ENCODE measurements at places on chromosomes 4 and X.

- DNase-seq, result no peak
- no peaks in the 10 kb centered on the region for H3K4me1 ChIP-seq
- H3K27me3 ChIP-seq, result no peaks in the 10 kb centered on the region
- no peak overlapping the region for H3K27ac ChIP-seq
- no peaks in the 10 kb centered on the region for H3K36me3 ChIP-seq
Observed at GRCh38 chr4:148850257-148850995, 408.2 kb upstream of the NR3C2 start.

DNA sequence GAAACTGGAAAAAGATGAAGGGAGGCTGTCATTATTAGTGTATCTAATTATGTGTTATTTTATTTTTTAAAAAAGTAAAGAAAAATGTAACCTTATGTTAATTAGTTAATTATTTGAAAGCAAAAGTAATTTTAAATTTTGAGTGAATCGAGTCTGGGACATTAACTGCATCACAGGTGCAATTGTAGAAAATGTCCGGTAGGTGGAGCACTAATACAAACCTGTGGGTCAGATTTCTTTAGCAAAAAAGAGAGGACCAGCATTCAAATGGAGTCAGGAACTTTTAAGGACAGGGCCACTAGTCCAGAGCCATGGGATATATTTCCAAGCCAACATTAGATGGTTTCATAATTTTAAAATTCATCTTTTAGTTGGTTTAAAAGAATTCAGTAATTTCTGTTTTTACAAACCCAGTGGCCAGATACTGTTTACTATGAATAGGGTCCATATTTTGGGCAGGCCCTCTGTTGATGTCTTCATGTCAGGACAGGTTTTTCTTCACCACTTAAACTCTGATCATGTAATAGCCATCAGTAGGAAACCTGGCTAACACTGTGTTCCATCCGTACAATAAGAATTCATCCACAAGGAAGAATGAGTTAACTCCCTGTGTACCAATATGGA, 27.2 kb downstream of the BST1 start:
- H3K27ac ChIP-seq, result no peak overlapping the region
- DNase-seq, result peak; percentile 40
- H3K36me3 ChIP-seq, result peaks cover 4% of the 10 kb centered on the region
- H3K4me1 ChIP-seq, result peaks cover 8% of the 10 kb centered on the region
- peaks cover 18% of the 10 kb centered on the region for H3K27me3 ChIP-seq
- H3K4me3 ChIP-seq, result no peak overlapping the region

- H3K27me3 ChIP-seq, result no peaks in the 10 kb centered on the region
- H3K4me3 ChIP-seq, result no peak overlapping the region
- no peak overlapping the region for H3K27ac ChIP-seq
- H3K4me1 ChIP-seq, result no peaks in the 10 kb centered on the region
- DNase-seq, result no peak
Observed at GRCh38 chr4:102684610-102685052, 76.1 kb downstream of the MANBA start.

- no peaks in the 10 kb centered on the region for H3K4me1 ChIP-seq
- no peak overlapping the region for H3K4me3 ChIP-seq
- no peaks in the 10 kb centered on the region for H3K27me3 ChIP-seq
Observed at GRCh38 chr4:7478665-7479064, 43.9 kb upstream of the PSAPL1 start.

DNA sequence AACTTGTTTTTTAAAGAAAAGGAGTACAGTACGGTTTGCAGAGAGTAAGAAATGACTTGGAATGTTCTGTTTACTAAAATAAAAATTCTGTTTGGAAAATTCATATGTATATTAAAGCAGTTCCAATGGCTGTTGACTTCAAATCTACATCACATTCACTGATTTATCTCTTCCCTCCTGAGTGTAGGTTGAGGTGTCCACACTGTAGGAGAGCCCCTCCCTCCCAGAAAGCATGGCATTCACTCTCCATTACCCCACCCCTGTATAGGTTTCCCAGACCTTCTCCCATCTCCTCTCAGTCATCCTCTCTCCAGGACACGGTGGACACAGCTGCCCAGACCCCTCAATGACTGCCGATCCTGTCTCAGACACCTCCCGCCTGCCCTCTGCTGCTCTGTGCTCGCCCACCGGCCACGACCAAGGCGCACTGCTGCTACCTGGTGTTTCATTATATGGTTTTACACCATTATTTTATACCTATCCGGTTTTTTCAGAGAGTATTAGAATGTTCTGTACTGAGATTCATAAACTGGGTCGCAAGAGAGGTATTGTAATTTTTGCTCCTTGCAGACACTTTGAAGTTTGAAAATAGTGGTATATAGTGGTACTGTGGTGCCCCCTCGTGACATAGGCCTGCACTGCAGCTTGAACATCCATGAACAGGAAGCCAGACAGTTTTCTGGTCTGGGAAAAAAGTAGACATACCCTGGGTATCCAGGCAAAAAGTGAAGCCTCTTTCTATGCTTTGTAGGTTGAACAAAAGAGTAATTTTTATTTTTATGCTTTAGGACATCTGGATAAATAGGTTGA, 38.8 kb upstream of the BEX4 start:
- peaks cover 3% of the 10 kb centered on the region for H3K4me1 ChIP-seq
- H3K27me3 ChIP-seq, result peaks cover 14% of the 10 kb centered on the region
- DNase-seq, result peak; percentile 40
- peak overlapping the region; percentile 21 for H3K4me3 ChIP-seq
- H3K36me3 ChIP-seq, result no peaks in the 10 kb centered on the region
- H3K27ac ChIP-seq, result no peak overlapping the region

GRCh38 chrX:132751063-132751690, 207.3 kb downstream of the HS6ST2 start:
- H3K4me1 ChIP-seq, result peaks cover 2% of the 10 kb centered on the region
- H3K27ac ChIP-seq, result no peak overlapping the region
- H3K36me3 ChIP-seq, result no peaks in the 10 kb centered on the region
- DNase-seq, result no peak

- H3K27ac ChIP-seq, result no peak overlapping the region
- no peak for DNase-seq
- H3K4me3 ChIP-seq, result no peak overlapping the region
- no peaks in the 10 kb centered on the region for H3K36me3 ChIP-seq
- H3K27me3 ChIP-seq, result no peaks in the 10 kb centered on the region
Observed at GRCh38 chr4:92050875-92051274, 252.9 kb upstream of the GRID2 start.

DNA sequence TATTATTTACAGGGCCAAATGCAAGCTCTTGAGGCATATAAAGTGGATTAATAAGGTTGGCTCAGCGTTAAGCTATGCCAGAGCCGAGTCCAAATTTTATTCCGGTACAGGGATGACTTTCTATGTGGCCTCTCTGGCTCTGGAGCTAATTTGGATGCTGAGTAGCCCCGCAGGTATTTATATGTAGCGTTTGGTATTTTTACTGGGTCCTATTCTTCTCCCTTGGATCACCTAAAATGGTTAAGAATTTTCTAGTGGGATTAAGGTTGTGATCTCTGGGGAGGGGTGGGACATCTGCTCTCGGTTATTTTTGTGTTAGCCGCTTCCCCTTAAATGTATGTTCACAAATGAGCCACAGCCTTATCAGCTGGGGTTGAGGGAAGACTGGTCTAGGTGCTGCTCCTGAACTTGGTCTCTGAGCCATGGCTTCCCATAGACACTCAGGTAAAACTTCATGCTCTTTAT, 49.4 kb downstream of the FHL1 start:
- H3K4me3 ChIP-seq, result no peak overlapping the region
- no peak overlapping the region for H3K27ac ChIP-seq
- no peak for DNase-seq
- H3K4me1 ChIP-seq, result peaks cover 19% of the 10 kb centered on the region
- H3K36me3 ChIP-seq, result no peaks in the 10 kb centered on the region

GRCh38 chr4:38600575-38600974, 63.4 kb upstream of the KLF3 start:
- peaks cover 29% of the 10 kb centered on the region for H3K4me1 ChIP-seq
- H3K27ac ChIP-seq, result peak overlapping the region; percentile 82
- H3K4me3 ChIP-seq, result no peak overlapping the region
- no peaks in the 10 kb centered on the region for H3K36me3 ChIP-seq

GRCh38 chr4:76199664-76200211, 13.9 kb downstream of the SCARB2 start:
- peak overlapping the region; percentile 58 for H3K27ac ChIP-seq
- DNase-seq, result peak; percentile 11
- peaks cover 8% of the 10 kb centered on the region for H3K36me3 ChIP-seq
- peak overlapping the region; percentile 45 for H3K4me3 ChIP-seq
- no peaks in the 10 kb centered on the region for H3K27me3 ChIP-seq

DNA sequence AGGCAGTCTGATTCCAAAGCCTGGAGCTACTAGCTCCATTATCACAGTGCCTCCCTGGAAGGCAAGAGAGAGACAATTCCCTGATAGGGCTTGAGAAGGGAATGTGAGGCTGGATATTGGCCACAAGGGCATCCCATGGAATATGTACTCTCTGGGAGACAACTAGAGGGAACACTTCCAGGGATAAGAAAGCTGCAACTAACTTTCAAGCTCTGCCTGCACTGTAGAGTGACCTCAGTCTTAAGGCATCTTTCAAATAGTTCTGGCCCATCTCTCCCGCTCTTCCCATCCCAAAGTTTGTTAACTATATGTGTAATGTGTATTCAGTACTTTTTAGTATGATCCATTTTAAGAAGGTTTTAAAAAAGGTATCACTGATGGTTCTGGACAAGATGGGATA, 13.1 kb upstream of the RNF212 start:
- H3K27me3 ChIP-seq, result peaks cover 20% of the 10 kb centered on the region
- H3K4me3 ChIP-seq, result no peak overlapping the region
- no peak for DNase-seq
- no peak overlapping the region for H3K27ac ChIP-seq

DNA sequence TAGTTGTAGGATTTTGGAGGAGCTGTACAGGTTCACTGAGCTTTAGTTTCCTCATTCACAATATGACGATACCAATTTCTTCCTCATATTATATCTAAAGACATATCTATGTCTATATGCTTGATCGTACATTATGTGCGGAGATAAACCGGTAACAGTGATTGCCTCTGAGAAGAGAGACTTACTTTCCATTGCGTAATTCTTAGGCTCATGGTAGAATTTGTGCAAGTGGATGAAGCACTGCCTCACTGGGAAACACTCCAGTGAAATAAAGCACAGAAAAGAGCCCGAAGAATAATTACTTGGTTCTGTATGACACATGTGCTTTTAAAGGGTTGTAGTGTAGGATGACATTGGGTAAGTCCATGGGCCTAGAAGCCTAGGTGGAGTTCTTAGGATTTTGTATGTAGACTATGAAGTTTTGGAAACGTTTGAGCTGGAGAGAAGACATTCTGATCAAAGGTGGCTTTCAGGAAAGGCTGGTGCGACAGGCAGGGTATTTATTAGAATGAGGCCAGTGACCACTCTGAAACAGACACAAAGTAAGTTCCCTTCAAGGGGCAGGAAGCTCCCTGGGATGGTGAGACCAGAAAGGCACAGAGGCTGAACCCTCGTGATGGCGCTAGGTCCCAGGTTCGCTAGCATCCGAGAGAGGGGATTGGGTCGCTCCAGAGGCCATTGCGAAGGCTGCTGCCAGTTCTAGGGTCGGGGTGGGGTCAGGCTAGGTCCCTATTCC, 649 bp upstream of the VBP1 start:
- H3K27ac ChIP-seq, result peak overlapping the region; percentile 95
- peak overlapping the region; percentile 96 for H3K4me3 ChIP-seq
- H3K36me3 ChIP-seq, result peaks cover 7% of the 10 kb centered on the region
- peaks cover 18% of the 10 kb centered on the region for H3K4me1 ChIP-seq

DNA sequence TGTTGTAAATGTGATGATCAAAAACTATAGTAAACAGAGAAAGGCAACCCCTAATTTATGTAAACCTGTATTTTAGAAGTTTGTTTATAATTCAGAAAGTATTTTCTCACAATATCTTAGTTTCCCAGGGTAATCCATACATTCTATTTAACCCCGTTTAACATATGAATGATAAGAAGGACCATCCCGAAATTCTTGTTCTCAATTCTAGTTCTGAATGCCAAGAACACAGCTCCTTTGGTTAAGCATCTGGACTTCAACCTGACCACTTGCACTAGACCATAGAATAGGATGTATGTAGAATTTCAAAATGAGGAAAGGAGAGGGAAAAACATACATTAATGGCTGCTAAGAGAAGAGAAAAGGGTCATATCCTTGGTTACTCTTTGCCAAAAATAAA, 227.0 kb downstream of the TENM3 start:
- H3K4me1 ChIP-seq, result no peaks in the 10 kb centered on the region
- no peak overlapping the region for H3K4me3 ChIP-seq
- DNase-seq, result no peak
- H3K36me3 ChIP-seq, result no peaks in the 10 kb centered on the region
- H3K27ac ChIP-seq, result no peak overlapping the region

DNA sequence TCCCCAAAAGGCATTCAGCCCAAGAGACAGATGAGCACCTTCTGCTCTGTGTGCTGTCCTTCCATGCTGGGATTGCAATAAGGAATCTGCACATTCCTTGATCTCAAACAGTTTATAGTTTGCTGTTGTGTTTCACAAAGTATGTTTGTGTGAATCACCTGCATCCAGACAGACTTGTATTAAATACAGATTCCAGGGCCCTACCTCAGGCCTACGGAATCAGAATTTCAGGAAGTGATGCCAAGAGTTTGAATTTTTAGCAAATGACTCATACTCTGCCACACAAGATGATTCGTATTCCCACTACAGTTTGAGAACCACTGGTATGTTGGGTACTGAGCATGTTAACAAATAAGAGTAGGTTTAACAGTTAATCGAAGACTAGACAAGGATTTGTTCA, 7.0 kb downstream of the VAMP7 start:
- H3K27me3 ChIP-seq, result no peaks in the 10 kb centered on the region
- peak overlapping the region; percentile 64 for H3K27ac ChIP-seq
- H3K4me1 ChIP-seq, result peaks cover 10% of the 10 kb centered on the region
- no peak for DNase-seq

All from effector memory CD8-positive, alpha-beta T cell (primary cell).